Chondrocyte (in vitro differentiated cells): ENCODE measurements at places on chromosomes 1 and 21. TPM values are rescaled to one million over a fixed set of nuclear protein-coding genes. Genes with fewer than 3 reads are reported as not detected.
A peak's percentile ranks its signal among the peaks of the same experiment; 100 is the strongest.

DNA sequence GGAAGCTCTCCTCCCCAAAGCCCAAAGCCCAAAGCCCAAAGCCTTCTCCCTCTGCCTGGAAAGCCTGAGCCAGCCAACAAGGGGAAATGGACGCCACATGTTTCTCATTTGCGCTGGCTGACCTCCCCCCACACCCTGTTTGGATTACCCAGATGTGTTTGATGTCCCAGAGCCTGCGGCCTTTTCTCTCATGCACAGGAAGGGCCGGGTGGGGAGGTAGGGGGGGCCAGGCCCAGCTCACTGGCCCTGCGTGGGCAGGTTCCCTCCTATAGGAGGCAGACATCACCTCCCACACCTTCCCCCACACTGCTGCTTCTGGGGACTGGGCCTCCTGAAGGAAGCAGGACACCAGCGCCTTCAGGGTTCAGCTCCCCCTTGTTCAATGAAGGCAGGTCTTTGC, 116.3 kb downstream of the NAV1 start:
- peak overlapping the region; percentile 41 for H3K27ac ChIP-seq
- no peaks in the 10 kb centered on the region for H3K27me3 ChIP-seq
- no peak for DNase-seq
- H3K4me1 ChIP-seq, result peaks cover 73% of the 10 kb centered on the region

DNA sequence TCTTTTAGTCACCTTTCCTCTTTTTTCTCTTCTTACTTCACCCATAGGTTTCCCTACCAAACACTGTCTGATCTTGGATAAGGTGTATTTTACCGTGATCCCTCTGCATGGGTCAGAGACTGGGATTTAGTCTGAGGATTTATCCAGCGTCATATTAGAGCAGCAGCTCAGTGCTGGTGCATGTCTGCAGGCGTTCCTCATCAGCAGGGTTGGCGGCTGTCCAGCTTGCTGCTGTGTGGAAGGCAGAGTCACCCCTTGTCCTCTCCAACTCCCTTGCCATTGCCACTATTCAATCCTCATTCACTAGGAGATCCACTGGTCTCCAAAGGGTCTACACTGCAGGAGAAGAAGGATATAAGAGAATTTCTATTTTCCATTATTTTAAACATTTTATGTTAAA, 7.3 kb upstream of the FAM78B start:
- DNase-seq, result no peak
- H3K4me3 ChIP-seq, result no peak overlapping the region
- H3K27me3 ChIP-seq, result peaks cover 16% of the 10 kb centered on the region
- H3K4me1 ChIP-seq, result no peaks in the 10 kb centered on the region
- H3K27ac ChIP-seq, result no peak overlapping the region
- H3K36me3 ChIP-seq, result no peaks in the 10 kb centered on the region

WDR77 gene
- total RNA-seq, result 19.2 to 25.9 TPM (median 19.5 TPM) in 3 replicates

SYT2 gene
- 0.07 TPM in 1 of 3 replicates, not detected in the others for total RNA-seq
